ENCODE measurements at places on chromosomes 13 and 19.

GRCh38 chr13:73129023-73129422 is 70.2 kb downstream of the KLF5 start:
- DNase-seq = no peak

- DNase-seq = peak; percentile 10
These were observed 1004.1 kb upstream of the PCDH9 start for GRCh38 chr13:68234274-68234673.

DNA sequence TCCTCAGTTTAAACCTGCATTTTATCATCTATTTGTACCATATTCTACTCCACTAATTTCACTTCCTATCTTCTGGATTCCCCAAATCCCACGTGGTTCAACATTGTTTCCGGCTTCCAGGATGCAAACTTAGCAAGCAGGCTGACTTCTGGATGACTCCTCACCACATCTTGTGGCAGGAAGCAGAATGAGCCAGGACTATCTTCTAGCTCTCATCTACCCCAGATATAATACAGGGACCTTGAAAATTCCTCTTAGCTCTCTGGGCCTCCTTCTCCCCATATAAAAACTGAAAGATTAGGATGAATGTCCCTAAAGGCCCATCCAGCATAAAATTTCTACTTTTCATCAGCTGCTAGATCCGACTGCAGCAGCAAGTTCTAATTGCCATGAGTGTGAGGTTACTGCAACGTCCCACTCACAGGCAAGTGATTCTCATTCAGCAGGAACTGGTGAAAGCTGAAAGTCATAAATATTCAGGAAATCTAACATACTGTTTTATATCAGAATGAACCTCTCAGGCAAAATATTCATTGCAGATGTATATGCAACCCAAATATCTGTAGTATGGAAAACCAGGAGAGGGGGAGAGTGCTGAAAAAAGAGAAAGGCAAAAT is 93.4 kb downstream of the KCTD12 start:
- DNase-seq = peak; percentile 55

GRCh38 chr19:18520848-18521691 is 800 bp downstream of the ELL start:
- DNase-seq = no peak

- DNase-seq = no peak
These were observed 40.2 kb downstream of the SLAIN1 start for GRCh38 chr13:77737583-77738200.

GRCh38 chr13:21427741-21428140 is 31.4 kb downstream of the ZDHHC20 start:
- no peak for DNase-seq

DNA sequence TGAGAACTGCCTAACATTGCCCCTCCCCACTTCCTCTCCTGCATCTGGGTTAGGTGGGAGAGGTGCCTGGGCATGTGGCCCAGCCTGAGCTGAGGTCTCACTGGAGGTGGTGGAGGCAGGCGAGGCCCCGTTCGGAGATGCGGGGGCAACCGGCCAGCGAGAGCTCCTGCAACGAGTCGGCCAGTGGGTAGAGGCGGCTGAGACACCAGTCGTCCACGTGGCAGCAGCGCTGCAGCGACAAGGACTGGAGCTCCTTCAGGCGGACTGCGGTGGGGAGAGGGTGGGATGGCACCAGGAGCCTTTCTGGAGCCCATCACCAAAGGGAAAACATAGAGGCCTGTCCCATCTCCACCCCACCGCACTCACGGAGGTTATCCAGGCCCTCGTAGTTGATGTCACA is 6.0 kb upstream of the B3GNT8 start:
- DNase-seq = no peak
